SK-N-SH (cell line): ENCODE measurements at places on chromosomes 5 and 9. TPM values are rescaled to one million over a fixed set of nuclear protein-coding genes. Genes with fewer than 3 reads are reported as not detected.

Gene HAVCR2
- polyA plus RNA-seq, result 0.12 and 0.18 TPM in 2 replicates

Gene SAPCD2
- 4.6 and 6.0 TPM in 2 replicates for polyA plus RNA-seq

Gene CCIN
- polyA plus RNA-seq, result 0.44 and 0.54 TPM in 2 replicates

Gene GRXCR2
- not detected in 2 replicates for polyA plus RNA-seq

GRCh38 chr9:69945671-69946141 lies 97.9 kb upstream of the MAMDC2 start:
- DNase-seq, result no peak

DNA sequence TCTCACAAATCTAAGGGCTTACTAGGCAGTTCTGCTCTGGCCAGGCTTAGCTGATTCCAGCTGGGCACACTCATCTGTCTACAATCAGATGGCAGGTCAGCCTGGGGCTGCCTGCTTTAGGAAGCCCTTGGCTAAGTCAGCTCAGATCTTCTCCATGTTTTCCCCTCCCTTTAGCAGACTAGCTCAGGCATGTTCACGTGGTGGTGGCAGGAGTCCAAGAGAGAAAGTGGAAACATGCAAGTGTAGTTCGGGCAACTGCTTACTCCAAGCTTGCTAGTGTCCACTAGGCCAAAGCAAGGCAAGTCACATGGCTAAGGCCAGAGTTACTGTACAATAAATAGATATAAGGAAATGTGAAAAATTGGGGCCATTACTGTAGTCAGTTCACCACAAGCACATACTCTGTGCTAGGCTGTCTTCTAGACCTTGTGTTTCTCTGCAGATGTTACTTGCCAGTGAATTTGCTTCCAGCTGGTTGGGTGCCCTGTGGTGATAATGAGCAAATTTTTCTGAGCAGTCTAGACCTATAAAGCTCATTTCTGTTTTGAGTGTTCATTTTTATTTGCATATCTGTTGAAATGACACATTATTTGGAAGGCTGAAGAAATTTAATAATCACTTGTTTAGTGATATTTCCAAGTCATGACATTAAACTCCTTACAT lies 38.3 kb downstream of the RECK start:
- DNase-seq, result peak; percentile 30

GRCh38 chr5:68377733-68378132 lies 162.2 kb downstream of the PIK3R1 start:
- no peak for DNase-seq

GRCh38 chr5:78765116-78765515 lies 116.5 kb upstream of the LHFPL2 start:
- no peak for DNase-seq
